ENCODE measurements at places on chromosomes 6 and 20.

DNA sequence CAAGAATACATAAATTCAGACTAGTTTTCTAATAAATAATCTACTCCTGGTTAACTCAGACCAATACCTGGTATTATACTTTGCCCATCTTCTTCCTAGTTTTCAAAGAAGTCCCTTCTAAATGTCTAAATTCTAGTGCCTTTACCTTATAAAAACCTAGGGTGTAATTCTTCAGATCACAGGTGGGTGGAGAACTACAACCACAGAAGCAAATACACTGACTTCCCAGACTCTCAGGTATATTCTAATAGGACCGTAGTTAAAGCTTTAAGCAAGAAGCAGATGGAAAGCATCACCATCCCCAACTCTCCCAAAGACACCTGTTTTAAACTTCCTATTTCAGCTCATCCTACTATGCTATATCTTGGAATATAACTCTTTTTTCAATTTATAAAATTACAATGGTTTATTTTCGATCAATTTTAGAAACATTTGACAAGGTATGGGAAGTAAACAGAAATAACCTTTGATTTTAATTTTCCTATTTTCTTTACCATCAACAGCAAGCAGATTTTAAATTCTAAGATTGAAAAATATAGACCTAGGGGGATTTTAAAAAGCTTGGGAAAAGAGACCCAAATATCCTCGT lies 15.8 kb downstream of the MAN1A1 start:
- DNase-seq = no peak

GRCh38 chr6:15284743-15285142 lies 38.9 kb downstream of the JARID2 start:
- DNase-seq = no peak

GRCh38 chr20:2768632-2769015 lies 31.8 kb downstream of the CPXM1 start:
- no peak for DNase-seq

DNA sequence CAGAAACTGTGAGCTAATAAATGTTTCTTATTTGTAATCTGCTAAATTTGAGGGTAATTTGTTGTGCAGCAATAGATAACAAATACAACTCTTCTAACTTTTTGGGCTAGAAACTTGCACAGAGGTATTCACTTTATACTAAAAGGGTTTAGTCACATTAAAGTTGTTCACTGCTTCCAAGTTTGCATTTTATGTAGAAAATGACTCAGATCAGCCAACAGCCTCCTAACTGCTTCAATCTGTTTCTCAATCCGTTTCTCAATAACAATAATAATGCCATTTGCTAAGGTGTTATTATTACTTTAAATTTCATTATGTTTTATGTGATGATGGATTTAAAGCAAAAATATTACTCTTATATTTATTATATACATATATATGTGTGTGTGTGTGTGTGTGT lies 213.9 kb downstream of the CENPW start:
- DNase-seq = no peak

DNA sequence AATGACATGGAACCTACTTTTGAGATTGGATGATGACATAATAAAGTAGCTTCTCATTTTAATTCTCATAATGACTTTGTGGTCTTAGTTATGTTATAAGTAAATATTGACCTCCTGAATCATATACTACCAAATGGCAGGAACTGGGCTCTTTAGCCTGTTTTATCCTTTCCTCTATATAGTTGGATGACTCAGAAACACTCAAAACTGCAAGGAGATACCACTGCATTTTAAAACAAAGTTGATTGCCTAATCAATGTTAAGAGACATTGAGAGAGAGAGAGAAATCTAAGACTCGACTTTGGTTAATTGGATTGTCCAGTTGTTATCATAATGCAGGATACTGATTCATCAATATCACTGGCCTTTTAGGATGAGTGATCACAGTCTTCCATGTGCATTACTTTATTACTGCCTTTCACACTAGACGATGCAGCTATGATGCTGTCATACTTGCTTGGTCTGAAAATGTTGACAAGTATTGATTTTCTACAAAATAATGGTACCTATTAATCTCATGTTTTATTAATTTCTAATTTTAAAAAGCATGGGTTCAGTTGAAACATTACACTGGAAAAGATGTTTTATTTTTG lies 320.0 kb downstream of the NKAIN2 start:
- no peak for DNase-seq

DNA sequence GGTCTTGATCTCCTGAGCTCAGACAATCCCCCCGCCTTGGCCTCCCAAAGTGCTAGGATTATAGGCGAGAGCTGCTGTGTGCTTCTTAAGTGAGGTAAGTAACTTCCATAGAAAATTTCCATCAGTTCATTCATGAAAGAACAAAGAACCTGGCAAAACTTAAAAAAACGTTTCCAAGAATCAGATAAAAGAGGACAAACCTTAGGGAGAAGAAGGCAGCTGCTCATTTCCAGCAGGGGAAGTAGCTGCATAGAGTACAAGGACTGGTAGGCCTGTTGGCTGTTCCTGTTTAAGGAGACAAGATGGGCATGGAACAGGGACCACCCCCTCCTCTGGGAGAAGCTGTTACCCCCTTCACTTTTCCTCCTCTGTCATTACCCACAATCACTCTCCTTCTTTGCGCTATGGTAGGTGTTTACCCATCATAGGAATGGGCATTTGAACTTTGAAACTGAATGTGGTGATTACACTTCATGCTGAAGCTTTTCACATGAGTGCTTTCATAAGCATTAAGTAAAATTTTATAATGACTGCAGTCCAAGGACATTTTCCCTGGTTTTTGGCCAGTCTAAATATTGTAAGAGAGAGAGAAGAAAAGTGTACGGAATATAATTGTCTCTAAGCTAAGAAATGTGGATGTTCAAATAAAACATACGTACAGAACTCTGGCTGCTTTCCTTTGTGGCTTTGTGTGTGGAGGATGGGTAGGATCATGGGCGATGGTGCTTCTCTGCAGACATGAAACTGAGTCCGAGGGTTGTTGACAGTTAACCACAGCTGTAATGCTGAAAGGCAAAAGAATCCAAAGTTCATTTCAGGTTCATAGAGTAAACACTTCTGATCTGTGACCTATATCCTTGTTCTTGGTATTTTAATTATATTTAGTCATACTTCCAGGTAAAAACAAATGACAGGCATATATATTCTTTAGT lies 56.4 kb downstream of the CCN2 start:
- no peak for DNase-seq

DNA sequence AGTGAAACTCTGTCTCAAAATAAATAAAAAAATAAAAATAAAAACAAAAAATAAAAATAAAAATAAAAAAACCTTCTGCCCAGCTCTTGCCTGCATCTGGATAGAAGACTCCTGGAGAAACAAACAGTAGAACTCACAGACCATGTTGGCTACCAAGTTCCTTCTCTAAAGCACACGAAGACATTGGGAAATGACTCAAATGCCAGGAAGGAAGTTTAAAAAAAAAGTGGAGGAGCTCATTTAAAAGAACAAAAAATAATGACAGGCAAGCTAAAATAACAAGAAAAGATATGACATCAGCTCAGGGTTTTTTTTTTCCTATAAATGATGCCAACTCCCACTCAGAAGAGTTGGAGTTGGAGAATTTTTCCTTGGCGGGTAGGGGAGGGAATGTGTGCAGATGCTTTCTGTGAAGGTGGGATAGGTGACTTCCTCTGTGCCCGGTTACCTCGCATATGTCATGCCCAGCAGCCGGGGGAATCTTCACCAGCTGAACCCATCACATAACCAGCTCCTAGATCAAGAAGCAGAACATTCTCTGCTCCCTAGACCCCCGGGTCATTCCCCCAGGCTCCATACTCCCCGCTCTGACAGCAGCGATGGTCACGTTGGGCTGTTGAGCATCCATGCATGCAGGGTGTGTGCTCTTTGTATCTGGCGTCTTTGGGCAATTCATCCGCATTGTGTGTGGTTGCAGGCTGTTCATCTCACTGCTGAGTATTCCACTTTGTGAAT lies 17.3 kb upstream of the CD93 start:
- no peak for DNase-seq

DNA sequence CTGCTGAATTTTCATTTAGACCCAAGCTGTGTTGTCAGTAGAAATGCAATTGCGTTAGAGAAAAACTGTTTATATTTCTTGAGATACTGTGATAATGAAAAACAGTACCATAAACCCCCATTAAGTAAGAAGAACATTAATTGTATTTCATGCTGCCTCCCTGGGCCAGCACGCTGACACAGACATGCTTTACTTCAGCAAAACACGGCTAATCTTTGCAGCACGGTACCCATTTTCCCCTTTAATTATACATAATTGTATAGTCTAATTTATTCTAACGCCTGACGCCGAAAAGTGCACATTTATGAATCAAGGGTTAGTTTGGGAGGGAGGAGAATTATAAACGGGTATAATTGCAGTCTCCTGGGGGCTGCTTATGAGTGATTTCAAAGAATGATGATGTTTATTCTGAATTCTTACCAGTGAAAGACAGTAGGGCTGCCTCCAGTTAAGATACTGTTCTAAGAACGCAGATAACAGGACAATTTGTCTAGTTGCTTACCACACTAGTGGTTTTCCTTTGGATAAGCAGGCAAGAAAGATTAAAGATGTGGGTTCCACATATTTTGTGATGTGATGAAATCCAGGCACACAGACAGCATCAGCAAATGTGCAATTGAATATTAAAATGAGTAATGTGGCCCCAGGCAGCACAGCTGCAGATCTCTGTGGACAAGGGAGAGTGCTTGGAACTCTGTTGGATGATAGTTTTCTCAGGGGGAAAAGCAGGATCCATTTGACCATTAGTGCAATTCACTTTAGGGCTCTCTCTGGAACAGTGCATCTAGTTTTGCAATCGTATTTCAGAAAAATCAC lies 4.7 kb upstream of the SULF2 start:
- peak; percentile 89 for DNase-seq

- no peak for DNase-seq
Measured at GRCh38 chr6:136318676-136319075, 29.0 kb upstream of the BCLAF1 start.

DNA sequence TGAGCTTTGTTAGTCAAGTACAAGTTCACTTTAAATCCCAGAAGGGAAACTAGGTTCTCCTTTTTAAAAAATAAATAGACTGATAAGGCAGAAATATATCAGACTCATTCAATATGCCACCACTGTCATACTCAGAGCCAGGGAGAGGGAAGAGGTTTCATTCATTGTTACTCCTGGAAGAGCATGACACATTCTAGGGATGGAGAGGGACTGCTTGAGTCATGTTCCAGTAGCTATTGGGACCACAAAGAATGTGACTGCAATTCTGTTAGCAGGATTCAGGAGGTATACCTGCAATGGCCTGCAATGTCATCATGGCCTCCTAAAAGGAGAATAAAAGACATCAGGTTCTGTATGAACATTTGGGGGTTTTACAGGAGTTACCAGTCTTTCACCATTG lies 167.6 kb downstream of the TFAP2B start:
- DNase-seq = no peak

- no peak for DNase-seq
Measured at GRCh38 chr6:44976677-44977641, 351.2 kb upstream of the RUNX2 start.

DNA sequence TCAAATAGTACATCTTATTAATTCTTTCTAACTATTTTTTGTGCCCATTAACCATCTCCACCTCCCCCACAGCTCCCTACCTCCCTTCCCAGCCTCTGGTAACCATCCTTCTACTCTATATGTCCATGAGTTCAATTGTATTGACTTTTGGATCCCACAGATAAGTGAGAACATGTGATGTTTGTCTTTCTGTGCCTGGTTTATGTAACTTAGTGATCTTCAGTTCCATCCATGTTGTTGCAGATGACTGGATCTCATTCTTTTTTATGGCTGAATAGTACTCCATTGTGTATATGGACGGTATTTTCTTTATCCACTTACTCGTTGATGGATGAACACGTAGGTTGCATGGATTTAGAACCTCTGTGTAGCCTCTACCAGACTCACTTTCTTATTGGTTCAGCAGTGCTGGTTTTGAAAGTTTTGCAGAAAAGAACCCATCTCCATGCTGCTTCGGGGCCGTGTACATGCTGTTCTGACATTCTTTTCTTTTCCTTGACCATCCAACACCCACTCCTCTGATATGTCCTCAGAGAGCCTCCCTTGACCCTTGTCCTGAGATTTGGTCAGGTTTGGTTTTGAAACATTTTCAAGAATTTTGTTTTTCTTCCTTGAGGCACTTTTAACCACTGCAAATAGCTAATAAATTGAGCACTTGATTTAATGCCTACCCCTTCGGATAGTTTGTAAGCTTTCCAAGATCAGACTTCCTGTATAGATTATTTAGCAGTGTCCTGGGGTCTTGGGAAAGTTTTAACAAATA lies 231.2 kb upstream of the ZFP64 start:
- no peak for DNase-seq

GRCh38 chr6:148716811-148717210 lies 30.0 kb upstream of the UST start:
- no peak for DNase-seq

DNA sequence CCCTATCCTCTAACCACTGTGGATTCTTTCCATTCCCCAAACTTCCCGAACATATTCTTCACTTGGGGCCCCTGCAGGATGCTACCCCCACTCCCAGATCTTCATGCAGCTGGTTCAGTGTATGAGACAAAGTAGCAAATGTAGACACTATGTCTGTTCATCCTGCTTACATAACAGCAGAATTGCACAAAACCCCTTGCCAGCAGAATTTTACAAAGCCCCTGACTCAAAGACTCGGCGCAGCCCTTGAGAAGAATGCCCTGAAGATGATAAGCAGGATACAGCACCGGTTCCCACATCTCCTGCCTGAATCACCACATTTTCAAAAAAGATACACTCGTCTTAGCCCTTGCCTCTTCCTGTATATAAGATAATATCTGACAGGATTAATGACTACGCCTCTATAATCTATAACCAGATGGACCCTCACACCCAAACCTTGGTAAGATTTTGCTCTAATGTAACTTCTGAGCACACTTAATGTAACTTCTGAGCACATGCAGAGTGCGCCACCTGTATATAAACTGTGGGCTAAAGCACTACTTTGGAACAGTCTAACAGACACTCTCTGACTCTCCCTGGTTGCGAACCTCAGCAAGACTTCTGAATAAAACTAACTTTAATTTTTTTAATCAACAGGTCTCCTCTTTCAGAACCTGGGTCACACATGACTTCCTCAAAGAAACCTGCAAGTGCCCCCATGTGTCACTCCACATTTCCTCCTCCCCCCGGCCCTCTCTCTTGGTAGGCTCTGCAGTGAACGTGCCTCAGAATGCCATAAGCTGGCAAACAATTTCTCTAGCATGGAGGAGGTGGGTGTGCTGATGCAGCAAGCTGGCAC lies 28.7 kb downstream of the RALGAPA2 start:
- no peak for DNase-seq

DNA sequence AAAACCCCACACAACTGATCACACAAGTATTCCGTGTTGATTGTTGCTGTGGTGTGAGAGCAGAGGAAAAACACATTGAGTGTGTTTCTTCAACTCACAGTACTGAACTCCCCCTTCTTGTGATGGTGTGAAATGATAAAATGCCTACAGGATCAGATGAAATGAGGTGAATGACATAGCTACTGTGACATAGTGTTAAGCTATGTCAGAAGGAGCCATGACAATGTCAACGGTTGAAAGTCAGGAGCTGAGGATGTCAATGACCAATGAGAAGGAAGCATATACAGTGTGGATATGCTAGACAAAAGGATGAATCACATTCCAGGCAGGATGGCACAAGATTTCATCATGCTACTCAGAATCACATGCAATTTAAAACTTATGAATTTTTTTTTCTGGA lies 38.8 kb downstream of the WASF1 start:
- DNase-seq = peak; percentile 50

GRCh38 chr6:107716688-107717089 lies 107.4 kb downstream of the SCML4 start:
- DNase-seq = no peak
